Posterior cingulate gyrus (tissue), 11 donors: ENCODE measurements at places on chromosomes 3 and 15.

DNA sequence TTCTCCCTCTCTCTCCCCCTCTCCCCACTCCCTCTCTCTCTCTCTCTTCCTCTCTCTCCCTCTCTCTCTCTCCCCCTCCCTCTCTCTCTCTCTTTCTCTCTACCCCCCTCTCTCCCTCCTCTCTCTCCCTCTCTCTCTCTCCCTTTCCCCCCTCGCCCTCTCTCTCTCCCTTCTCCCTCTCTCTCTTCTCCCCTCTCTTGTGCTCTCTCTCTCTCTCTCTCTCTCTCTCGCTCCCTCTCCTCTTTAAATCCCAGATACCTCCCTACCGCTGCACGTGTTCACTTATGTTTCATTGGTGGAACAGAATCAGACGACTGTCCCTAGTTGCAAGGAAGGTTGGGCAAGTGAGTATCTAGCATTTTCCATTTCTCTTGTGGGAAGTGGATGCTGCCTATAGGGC, 166.5 kb downstream of the EBLN2 start:
- DNase-seq, result no peak

DNA sequence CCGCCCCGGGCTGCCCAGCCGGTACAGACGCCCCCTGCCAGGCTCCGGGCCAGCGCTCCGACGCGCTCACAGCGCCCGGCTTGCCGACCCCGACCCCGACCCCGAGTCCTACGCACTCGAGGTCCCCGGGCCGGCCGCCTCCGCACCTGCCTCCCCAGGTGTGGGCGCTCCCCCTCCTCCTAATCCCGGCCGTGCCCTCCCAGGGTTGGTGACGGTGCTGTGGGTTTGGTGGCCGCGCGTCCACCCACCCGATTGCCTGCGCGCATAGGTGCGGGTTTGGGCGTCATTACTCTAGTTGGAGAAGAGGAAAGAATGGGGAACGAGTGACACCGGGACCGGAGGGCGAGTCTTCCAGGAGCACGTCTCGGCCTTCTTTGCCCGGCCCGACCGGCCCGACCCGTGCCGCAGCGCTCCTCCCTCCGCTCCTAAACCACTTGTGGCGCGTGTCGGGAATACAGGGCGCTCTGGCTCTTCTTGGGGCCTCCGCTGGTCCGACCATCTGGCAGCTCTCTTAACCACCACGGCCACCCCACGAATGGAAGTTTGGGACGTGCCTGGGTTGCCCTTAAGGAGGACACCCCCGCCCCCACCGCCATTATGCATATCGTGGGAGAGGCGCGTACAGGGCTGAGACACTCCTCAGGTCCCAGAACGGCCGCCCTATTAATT, 810 bp upstream of the THRB start:
- DNase-seq, result peak; percentile 88

- DNase-seq, result no peak
Observed at GRCh38 chr3:180265551-180265950, 228.8 kb upstream of the PEX5L start.

GRCh38 chr3:102353148-102353547, 81.7 kb upstream of the ZPLD1 start:
- DNase-seq, result no peak

- DNase-seq, result no peak
Observed at GRCh38 chr3:105834768-105835167, 34.0 kb downstream of the CBLB start.

GRCh38 chr15:56495053-56495452, 30.1 kb upstream of the MNS1 start:
- DNase-seq, result no peak
